ENCODE measurements at places on chromosomes 7 and 10. TPM values are rescaled to one million over a fixed set of nuclear protein-coding genes. Genes with fewer than 3 reads are reported as not detected.

Gene AKR1C4
- total RNA-seq = not detected

Gene LRIT1
- total RNA-seq = 0.19 TPM

- no peak for DNase-seq
Measured at GRCh38 chr10:88090568-88091214, 227.3 kb downstream of the PTEN start.

Gene RADIL
- 2.0 TPM for total RNA-seq

DNA sequence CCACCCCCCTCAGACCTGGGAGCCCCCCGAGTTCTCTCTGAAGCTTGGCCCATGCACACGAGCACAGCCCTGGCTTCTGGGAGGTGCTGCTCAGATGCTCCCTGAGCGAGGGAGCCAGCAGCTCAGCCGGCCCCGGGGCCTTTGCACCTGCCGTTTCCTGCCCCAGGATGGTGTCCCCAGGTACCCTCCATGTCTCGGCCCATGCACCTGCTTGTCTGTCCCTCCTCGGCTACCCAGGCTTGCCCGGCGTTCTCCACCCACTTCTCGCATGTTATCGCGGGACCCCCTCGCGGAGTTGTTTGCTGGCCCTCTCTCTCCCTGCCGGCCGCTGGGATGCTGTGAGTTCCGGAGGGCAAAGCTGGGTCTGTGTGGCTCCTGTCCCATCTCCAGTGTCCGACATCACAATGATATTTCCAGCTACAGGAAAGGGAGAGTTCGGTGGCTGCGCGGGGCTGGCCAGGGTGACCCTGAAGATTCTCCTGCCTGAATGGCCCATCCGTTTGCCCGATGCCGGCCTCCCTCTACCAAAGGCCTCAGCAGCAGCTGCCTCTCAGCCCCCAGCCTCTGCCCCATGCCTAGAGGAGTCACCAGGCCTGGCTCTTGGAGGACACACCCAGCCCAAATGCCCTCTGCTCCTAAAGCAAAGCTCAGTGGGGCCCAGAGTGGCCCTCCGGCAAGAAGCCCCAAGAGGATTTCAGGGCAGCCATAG, 12.2 kb upstream of the LFNG start:
- DNase-seq = no peak

Gene PARD3
- total RNA-seq = 150 TPM

Gene REPIN1
- 71.4 TPM for total RNA-seq

Gene MMS19
- total RNA-seq = 121 TPM

- no peak for DNase-seq
Measured at GRCh38 chr10:79209340-79209739, 137.9 kb upstream of the PPIF start.

DNA sequence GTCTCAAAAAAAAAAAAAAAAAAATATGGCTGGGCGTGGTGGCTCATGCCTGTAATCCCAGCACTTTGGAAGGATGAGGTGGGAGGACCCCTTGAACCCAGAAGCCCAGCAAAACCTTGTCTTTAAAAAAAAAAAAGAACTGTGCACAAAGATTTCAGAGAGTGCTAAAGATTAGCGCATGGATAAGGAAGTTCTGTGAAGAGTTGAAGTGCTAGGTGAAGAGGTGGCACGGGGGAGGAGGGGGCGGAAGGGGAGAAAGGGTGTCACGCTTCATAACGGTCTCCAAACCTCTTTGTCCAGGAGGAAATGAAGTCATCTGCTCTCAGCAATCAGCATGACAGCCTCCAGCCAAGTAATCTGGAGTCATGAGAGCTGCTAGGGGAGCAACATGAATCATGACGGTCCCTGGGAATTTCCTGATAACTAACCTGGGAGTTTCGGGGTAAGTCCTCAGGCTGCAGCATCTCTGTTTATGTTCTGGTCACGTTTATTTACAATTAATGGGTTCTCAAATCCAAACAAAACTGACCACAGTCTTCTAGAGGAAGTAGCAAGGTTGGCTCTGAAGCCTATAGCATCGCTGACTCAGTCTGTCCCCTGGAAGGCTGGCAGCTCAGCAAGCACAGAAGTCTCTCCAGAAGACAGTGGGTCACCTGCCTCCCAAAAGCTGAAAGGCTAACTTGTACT, 1.9 kb upstream of the PLAU start:
- no peak for DNase-seq

Data from lower leg skin (tissue), 4 donors.